Osteoblast (primary cell): ENCODE measurements at places on chromosomes 3 and 15.
A peak's percentile ranks its signal among the peaks of the same experiment; 100 is the strongest.

GRCh38 chr3:80898211-80898610 is 863.2 kb downstream of the GBE1 start:
- no peak for DNase-seq

DNA sequence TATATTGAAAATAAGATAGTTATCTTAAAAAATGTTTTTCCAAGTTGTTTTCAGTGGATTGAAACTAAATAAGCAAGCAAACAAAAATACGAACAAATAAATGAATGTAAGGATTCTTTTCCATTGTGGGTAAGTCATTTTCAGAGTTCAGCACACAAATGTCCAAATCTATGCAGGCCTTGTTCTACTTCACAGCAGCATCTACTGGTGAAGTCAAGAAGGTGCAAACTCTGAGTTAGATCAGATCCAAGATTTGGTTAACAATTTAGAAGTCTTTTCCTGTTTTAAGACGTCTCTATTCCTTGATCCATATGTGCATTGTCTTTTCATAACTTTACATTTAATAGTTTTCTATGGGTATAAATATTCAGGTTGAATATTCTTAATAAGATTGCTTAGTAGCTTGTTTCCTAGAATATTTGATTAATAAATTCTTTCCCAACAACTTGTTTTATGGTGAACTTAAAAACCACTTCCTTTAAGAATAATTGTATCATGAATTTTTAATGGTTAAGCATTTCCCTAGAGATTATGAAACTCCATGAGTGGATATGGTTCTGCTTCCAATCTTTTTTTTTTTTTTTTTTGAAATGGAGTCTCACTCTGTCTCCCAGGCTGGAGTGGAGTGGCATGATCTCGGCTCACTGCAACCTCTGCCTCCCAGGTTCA is 10.5 kb downstream of the PTX3 start:
- DNase-seq = no peak

GRCh38 chr3:51983578-51984268 is 388 bp downstream of the ACY1 start:
- no peak for DNase-seq

DNA sequence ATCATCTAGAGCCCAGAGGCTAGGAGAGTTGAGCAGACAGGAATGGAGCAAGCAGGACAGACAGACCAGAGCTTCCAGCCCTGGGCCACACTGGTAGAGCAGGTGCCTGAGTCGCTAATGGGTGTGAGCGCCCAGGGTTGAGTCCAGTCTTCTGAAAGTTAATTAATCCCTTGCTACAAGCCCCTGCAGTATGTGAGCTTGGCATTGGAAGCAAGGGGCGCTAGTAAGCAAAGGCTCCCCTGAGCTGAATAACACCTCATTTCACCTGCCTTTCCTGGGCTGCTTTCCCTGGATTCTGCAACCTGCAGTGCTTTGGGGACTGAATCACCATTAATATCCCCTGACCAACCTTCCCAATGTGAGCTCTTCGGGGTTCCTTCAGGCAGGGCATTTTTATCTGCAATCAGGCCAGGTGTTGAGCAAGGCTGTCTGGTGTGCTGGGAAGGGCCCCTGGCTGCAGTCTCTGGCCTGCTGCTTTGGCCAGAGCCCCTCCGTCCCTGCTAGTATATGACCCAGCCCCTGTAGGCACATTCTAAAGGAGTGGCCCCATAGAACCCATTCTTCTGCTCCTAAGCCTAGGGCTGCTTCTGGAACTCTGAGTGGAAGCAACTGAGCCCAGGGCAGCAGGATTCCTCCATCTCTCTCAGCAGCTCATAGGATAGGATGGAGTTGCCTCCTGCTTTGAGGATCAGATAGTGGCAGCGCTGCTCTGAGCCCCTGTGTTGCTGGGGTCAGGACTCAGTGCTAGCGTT is 45.1 kb upstream of the EPHB1 start:
- no peak for DNase-seq

DNA sequence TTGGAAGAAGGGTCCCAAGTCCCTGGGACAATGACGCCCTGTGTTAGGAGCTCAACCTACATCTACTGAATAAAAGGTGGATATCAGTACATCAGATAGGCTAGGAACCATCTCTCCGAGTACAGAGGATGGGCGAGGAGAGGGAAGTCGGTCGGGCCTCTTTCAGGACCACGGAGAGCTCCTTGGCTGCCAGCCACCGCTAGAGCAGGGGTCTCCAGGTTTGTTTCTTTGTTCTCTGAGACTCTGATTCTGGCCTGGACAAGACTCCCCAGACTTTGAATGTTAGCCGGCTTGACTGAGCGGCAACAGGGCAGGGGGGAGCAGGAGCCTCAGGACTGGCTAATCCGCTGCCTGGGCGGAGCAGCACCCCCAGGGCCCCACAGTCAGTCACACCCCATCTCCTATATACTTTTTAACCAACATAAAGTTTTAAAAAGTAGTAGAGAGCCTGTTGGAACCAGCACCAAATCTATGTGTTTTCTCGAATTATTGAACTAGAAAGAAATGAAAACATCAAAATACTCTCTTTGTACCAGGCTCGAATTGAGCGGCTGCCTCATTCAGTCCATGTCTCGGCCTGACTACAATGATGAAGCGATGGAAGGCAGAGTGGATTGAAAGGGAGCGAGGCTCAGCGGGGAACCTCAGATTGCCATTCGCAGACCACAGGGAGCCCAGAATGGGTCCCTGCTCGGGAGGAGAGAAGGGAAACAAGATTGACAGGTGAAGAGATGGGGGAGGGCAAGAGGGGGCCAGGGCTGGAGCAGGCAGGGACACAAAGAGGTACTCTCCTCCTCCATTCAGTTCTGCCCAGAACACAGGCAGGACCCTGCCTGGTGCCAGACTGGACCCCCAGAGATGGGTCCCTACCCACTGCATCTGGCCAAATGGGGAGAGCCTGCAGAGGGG is 131.6 kb downstream of the TPRA1 start:
- peak; percentile 75 for DNase-seq

DNA sequence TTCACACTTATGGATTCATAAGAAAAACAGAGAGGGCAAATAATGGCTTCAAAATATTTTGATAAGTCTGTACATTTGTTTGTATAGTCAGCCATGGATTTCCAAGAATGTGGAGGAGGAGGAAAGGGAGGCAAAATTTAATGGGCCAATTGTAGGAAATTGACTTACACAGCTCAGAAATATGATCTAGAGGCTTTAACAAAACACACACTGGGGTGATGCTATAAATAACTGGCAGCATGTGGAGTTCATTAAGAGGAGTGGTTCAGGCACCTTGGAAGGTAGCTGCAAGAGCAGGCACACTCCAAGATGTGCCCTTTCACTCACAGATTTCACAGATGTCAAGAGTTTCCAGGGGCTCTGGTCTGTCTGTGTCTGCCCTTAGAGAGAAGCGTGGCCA is 193.4 kb upstream of the RASGRP1 start:
- DNase-seq = peak; percentile 80

DNA sequence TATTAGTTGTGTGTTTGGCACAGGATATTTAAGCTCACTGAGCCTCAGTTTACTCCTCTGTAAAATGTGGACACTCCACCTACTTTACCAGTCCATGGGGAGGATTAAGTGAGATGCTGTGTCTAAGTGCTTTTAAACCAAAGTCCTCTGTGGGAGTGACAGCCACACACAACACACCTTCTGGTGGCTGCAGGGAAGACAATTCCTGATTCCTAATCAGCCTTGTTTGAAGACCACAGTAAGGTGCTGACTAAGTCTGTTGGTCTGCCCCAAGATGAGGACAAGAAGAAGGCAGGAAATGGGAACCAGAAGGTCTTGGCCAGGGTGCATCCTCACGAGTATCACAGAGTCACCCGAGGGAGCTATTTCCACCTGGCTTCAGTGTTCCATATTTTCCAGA is 52.3 kb downstream of the EPHB1 start:
- DNase-seq = no peak

DNA sequence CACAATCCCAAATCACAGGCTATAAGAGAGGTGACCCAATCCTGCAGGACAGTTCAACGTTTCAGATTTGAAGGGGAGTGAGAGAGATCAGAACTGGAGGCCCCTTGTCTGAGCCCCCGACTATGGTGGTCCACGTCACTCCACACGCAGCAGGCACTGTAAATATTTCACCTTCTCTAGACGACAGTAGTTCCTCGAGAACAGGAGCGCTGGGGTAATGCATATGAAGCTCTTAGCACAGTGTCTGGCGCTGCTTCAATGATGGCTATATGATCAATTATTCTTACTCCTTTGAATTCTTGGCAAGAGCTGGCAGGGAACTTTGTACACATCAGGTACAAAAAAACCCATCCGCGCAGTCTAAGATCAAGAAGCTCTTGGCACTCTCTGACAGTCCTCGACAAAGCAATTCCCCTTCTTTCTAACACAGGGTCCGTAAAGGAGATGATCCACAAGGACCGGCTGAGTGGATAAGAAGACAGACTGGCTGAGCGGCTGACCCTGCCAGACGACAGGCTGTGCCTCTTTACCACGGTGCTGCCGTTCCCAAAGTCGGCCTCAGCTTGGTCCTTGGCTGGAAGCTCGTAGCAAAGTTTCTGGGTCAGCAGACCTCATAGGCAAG is 522 bp upstream of the NRROS start:
- no peak for DNase-seq

GRCh38 chr15:100663915-100664281 is 61.5 kb downstream of the ASB7 start:
- peak; percentile 62 for DNase-seq

GRCh38 chr3:127049393-127049792 is 66.5 kb downstream of the PLXNA1 start:
- peak; percentile 41 for DNase-seq

GRCh38 chr15:37767841-37768455 is 166.5 kb upstream of the TMCO5A start:
- DNase-seq = no peak

DNA sequence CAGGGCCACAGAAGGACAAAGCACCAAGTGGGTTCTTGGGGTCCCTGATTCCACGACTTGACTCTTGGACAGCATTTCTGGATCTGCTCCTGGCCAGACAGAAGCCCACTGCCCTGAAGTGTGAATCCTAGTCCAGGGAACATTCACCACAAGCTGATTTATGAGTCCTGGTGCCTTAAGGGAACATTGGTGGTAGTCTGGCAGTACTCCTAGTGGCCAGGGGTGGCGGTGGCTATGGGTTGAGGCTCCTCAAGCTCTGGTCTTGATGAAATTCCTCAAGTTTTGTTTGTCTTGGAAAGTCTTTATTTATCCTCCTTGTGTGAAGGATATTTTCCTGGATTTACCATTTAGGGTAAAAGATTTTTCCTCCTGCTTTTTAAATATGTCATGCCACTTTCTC is 307.5 kb downstream of the PYDC2 start:
- DNase-seq = no peak

DNA sequence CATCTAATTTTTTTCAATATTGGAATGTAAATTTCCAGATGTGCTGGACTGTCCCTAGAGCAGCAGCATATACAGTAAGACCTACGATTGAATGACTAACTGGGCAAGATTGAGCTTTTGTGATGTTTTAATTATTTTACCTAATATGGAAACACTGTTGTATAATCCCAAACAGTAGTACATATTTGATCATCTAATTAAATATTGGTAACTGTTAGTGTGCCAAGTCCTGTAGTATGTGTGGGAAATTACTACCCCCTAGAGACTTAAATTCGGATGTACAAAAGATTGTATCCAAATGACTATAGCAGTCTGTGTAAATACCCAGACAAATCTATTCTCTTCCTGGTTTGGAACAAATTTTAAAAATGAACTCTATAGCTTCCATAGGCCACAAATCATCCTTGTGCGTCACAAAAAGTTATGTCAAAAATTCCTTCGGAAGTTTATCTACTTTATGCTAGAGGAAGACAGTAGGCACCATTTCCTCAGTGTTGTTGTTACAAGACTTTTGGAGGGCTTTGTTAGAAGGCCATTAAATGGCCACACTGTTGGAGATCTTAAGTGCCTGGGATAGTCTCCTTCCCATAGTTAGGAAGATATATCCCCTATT is 41.6 kb downstream of the NKIRAS1 start:
- DNase-seq = no peak

GRCh38 chr3:119628816-119629445 is 31.2 kb downstream of the PLA1A start:
- peak; percentile 43 for DNase-seq

DNA sequence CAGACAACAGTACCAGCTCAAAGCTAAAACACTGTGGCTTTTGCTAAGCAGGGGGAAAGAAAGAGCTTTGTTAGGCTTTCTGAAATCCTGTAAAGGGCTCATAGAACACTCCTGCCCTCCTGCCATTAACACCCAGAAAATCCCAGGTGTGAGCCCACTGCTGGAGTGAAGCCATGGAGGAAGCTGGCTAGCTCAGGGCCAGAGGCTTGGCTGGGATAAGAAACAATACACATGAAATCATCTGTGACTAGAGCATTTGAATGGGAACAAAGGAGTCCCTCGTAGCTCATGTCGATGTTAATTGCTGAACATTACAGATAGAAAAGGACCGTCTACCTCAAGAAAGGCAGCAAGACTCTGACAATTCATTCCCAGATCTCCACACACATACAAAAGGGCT is 23.5 kb downstream of the RUVBL1 start:
- peak; percentile 9 for DNase-seq

- DNase-seq = no peak
Observed at GRCh38 chr15:60580650-60581376, 101.9 kb upstream of the ICE2 start.

GRCh38 chr3:155727836-155728235 is 17.0 kb downstream of the PLCH1 start:
- no peak for DNase-seq

DNA sequence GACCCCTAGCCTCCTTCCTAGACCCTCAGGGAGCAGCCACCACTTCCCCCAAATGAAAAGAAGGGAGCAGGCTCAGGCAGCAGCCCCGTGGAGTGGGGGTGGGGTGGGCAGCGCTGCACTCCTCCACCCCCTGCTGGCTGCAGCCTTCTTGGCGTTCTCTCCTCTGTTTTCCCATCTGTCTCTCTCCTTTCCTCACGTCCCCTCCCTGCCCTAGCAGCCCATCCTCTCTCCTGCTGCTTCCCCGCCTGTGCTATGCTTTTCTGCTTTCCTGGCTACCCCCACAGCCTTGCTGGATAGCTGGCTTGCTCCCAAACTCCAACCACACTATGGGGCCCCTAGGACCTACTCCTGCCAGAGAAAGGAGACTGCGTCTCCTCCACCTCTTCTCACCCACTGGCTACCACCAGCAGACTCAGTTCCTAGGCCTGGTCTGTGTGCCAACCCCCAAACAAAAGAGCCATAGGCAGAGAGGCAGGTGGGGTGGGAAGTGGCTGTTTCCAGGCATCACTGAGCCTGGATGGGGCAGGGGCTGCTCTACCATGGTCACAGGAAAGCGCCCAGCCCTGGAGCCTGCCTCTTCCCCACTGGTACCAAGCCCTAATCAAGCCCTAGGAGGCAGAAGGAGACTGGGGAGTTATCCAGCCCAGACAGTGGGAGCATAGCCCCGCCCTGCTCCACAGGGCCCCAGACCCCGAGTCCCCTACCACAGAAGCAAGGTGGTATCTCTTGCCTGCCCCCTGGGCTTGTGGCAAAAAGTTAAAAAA is 3.4 kb upstream of the DISP2 start:
- peak; percentile 98 for DNase-seq

- DNase-seq = no peak
Observed at GRCh38 chr3:186746008-186746407, 28.8 kb downstream of the KNG1 start.

GRCh38 chr3:48952510-48953118 is 34.0 kb downstream of the ARIH2 start:
- DNase-seq = peak; percentile 29

GRCh38 chr15:37789881-37790280 is 144.6 kb upstream of the TMCO5A start:
- no peak for DNase-seq
